ENCODE measurements at places on chromosomes 3 and 15.

DNA sequence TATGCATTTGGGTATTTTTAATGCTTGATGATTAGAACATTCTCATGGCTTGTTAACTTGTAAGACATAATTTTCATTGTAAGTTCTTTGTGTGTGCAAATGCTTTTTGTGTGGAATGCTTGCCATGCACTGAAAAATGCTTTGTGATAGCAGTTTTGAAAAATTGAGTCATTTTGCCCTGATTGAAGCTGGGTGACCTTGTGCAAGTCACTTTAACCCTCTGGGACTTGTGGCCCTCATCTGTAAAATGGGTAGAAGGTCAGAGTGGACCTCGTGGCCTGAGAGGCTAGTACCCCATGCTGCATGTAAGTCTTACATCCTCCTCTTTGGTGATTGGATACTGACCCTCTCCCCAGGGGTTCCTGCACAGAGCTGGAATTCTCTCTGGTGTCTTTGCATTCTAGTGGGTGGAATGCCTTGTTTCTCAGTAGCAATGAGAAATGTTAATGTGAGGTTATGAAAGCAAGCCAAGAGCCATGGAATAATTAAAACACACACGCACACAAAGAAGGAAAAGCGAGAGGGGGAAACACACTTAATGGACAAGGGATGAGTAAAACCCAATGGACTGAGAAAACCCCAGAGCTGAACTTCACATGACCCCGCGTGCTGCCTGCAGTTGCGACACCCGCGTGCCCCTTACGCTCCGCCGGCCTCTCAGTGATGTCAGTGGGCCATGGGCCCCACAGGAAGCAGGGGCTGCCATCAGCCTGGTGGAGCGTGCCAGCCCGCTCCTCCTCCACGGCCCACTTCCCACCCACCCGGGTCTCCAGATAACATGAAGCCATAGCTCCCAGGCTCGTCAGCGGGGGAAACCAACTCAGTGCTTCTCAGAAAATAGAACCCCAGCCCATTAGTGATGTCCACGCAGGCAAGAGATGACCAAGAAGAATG lies 44.0 kb downstream of the SMAD3 start:
- DNase-seq: no peak

- no peak for DNase-seq
These were observed 507.9 kb upstream of the TPRG1 start for GRCh38 chr3:188663839-188664238.

- DNase-seq: no peak
These were observed 43.9 kb downstream of the NR1I2 start for GRCh38 chr3:119825820-119826219.

GRCh38 chr3:187104933-187105332 lies 34.4 kb downstream of the RPL39L start:
- no peak for DNase-seq

GRCh38 chr3:141093971-141094684 lies 43.0 kb downstream of the SPSB4 start:
- peak; percentile 81 for DNase-seq

GRCh38 chr3:115766587-115767482 lies 143.5 kb downstream of the GAP43 start:
- no peak for DNase-seq

- DNase-seq: peak; percentile 83
These were observed 5.8 kb upstream of the TOPAZ1 start for GRCh38 chr3:44235604-44236484.

DNA sequence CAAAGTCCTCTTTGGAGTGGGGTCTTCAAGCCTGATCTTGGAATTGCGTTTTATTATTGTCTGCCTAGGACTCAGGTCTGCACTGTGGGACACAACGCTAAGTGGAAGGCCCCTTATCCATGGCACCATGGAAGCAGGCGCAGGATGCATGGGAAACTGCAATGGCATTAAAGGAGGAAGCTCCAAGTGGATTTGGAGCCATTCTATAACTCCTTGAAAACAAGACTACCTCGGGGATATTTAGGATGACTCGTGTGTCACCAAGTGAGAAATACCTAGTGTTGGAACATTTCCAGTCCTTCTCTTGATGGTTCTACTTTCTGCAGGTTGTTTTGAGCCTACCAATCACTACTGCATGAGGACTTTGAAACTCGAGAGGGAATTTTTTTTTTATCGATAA lies 126.6 kb upstream of the ZBED2 start:
- DNase-seq: no peak

DNA sequence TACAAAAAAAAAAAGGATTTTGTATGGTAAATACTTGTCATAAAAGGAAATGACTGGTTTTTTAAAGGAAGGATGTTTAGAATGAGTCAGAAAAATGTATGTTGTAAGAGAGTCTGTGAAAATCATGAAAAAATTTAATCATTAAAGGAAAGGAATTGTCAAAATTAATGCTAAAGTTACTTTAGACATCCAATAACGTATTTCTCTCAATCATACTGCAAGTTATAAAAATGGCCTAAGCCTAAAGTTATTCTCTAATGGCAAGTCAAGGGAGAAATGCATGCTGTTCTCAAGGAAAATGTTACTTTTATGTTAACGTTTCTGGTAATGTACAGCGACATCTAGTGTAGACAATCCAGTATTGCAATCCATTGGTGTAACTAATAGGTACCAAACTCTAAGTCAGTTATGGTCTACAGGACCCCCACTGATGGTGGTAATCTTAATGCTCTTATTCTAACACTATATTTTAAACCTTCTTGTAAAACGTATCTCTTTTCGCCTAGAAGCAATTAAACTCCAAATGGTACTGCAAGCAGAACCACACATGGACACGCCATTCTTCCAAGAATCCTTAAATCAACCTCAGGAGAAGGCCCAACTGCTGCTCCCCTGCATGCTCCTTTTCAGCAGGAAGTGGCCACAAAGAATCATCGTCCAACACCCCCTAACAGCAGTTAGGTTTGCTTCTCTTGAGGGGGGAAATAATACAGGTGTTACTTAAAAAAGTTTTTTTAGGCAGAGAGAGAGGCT lies 35.2 kb downstream of the NCEH1 start:
- DNase-seq: no peak

GRCh38 chr15:38512901-38513300 lies 51.7 kb downstream of the RASGRP1 start:
- no peak for DNase-seq

- no peak for DNase-seq
These were observed 39.0 kb downstream of the NSUN3 start for GRCh38 chr3:94101860-94102259.

Measured in islet precursor cell (in vitro differentiated cells).